ENCODE measurements at places on chromosomes 13 and 19.
A peak's percentile ranks its signal among the peaks of the same experiment; 100 is the strongest.

GRCh38 chr13:114002771-114003321 lies 29.0 kb upstream of the C13orf46 start:
- no peak for DNase-seq

- no peak for DNase-seq
Observed at GRCh38 chr13:40420160-40420740, 246.2 kb downstream of the FOXO1 start.

- DNase-seq, result no peak
Observed at GRCh38 chr13:69168436-69168835, 939.2 kb upstream of the ATXN8OS start.

DNA sequence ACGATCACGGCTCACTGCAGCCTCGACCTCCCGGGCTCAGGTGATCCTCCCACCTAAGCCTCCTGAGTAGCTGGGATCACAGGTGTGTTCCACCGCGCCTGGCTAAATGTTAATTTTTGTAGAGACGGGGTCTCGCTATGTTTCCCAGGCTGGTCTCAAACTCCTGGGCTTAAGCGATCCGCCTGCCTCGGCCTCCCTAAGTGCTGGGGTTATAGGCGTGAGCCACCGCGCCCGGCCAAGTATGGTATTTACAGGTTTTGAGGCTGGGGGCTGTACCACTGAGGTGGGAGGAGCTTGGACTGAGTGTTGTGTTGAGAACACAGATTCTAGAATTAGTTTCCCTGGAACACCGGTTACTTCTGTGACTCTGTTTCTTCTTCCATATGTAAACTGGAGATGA lies 452 bp upstream of the PPM1N start:
- no peak for DNase-seq

- no peak for DNase-seq
Observed at GRCh38 chr13:102965802-102966201, 100.4 kb downstream of the SLC10A2 start.

- no peak for DNase-seq
Observed at GRCh38 chr19:53962887-53963431, at the start of gene CACNG8. CACNG8 (plus strand) TSS chr19:53962937.

DNA sequence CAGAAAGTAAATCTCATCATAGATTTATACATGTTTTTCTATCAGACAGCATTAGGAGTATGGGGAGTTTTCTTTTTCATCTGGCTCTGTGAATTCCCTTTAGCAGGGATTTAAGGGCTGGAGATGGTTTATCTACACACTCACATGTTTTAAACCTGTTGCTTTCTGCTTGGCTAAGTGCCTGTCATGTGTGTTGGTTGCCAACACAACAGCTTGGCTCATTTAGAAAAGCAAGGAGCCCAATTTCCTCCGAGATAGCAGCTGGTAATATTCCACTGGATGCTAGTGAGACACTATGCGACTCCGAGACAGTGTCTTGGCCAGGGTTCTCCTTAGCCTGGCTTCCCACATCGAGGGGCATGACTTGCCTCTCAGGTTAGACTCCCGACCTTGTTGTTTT lies 83.3 kb downstream of the KLF5 start:
- DNase-seq, result no peak

- DNase-seq, result no peak
Observed at GRCh38 chr19:30677702-30678101, 305.5 kb downstream of the ZNF536 start.

DNA sequence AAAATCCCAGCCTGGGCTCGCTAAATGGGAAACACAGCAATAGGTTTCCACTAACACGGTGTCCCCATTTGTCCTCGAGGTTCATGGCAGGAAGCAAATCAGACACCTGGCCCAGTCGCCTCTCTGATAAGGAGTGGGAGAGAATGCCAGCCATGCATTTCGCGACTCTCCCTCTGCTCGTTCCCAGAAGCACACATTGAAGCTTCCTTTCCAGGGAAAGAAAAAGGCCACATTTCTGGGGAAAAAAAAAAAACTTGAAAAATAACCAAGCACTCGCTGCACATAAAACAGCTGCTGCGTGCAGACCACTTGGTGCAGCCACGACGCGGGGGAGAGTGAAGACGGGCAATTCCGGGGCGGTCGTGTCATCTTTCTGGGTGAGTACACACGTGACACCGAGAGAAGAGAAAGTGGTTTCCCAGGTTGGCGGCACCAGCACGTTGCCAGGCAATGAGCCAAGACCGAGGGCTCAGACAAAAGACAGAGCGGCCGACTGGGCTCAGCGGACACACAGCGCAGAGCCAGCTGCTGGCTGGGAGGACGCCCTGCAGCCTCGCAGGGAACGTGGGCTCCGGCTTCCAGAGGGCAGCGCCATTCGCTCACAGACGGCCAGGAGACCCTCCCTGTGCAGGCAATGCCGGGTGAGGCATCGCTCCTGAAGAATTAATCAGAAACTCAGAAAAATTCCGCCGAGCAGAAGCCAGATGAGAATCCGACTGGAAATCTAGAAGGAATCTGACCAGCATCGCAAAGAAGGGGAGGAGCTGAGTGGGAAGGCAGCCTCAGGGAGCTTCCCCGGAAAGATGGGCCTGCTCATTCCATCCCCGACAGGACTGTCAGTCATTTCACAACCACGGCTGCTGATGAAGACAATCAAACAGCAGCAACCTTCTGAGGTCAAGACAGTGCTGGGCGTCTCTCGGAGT lies 83.2 kb upstream of the IRS2 start:
- DNase-seq, result no peak

DNA sequence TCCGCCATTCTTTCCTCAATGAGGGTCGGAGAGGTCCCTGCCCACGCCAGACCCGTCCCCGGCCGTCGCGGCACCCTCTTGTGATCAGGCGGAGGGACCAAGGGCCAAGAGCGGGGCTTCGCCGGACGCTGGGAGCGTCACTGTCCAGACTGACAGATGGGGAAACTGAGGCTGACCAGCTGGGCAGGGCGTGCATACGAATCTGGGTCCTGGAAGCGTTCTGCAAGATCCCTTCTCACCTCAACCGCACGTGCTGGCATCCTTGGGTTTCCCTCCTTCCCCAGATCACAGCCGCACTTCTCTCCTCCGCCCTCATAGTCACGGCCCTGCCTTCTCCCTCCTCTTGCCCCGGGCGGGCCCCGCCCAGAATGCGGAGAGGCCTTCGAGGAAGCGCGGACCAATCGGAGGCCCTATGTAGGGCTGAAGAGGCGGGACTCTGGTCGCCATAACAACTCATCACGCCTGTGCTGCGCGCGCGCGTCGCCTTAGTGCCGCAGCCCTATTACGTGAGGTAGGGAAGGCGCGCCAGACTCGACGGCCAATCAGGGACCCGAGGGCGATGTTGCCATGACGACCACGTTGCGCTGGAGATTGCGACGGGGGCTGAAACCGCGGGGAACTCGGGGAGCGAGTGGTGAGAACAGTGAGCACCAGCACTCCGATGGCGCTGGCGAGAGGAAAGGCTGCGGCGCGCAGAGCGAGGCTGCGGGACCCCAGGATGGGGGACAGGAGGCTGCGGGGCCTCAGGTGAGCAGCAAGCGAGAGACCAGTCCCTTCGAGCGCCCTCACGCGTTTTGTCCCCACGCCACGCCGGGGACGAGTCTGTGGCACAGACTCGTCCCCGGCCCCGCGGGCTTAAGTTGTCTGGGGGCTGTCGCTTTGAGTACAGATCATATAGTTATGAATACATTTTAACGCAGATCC lies 5.7 kb downstream of the RNF225 start:
- DNase-seq, result peak; percentile 98

DNA sequence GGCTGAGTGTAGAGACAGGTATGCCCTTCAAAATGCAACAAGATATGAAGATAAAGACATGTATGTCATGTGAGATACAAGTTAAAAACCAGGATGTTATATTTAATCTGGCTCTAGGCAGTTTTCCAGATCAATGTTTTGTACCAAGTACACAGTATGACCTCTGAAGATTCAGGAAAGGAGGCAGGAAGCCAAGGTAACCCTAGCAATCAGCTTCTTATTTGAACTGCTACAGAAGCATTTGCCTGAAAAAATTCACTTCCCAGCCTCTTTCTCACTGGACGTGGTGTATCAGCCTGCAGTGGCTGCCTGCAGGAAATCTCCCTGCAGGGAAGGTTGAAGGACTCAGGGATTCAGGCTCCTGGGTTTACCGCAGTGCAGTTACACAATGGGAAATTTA lies 24.1 kb downstream of the OLFM4 start:
- no peak for DNase-seq

DNA sequence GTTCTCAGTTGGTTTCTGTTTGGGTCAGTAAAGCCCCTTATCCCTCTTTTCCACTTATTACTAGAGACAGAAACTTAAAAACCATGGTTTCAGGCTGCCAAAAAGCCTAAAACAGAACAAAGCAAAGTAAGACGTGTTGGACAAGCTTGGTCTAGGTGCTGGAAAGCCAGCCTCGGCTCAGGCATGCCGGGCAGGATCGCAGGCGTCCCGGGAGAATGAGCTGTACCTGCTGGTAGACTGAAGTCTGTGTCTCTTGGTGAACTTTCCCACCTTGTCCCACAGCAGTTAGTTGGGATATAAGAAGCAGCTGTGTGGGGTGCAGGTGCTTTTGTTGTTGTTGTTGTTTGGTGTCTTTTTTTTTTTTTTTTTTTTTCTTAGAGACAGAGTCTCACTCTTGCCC lies 20.8 kb downstream of the PRAM1 start:
- DNase-seq, result no peak

- no peak for DNase-seq
Observed at GRCh38 chr13:109272595-109273325, 513.6 kb downstream of the IRS2 start.

GRCh38 chr19:1854039-1854541 lies 5.8 kb upstream of the REXO1 start:
- no peak for DNase-seq

DNA sequence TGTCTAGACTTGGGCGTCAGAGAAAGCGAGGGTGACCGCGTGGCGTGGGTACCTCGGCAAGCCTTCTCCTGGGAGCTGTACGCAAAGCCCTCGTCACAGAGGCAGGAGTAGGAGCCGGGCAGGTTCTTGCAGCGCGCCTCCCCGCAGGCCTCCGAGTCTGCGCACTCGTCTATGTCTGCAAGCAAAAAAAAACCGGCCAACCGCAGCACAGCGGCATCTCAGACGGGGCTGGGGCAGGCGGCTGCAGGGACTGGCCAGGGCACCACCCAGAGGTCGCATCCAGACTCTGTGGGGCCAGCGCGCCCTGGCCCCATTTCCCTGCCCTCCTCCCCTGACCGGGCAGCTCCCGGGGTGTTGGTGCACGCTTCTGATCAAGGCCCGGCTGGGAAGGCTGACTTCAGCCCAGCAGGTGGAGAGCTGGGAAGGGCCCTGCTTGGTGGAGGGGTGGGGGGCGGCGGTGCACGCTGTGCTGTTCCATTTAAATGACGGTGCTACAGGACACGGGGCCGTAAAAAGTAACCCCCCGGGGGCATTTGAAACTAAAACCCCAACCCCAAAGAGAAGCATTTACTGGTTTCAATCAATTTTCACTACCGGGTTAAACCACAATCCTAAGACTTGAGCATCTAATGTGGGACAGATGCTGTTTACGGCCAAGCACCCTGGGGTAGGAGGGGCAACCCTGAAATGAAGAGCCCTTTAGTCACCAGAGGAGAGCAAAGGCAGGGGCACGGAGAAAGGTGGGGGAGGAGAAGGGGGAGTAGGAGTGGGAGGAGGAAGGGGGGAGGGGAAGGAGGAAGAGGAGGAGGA lies 28.2 kb downstream of the GAS6 start:
- no peak for DNase-seq

DNA sequence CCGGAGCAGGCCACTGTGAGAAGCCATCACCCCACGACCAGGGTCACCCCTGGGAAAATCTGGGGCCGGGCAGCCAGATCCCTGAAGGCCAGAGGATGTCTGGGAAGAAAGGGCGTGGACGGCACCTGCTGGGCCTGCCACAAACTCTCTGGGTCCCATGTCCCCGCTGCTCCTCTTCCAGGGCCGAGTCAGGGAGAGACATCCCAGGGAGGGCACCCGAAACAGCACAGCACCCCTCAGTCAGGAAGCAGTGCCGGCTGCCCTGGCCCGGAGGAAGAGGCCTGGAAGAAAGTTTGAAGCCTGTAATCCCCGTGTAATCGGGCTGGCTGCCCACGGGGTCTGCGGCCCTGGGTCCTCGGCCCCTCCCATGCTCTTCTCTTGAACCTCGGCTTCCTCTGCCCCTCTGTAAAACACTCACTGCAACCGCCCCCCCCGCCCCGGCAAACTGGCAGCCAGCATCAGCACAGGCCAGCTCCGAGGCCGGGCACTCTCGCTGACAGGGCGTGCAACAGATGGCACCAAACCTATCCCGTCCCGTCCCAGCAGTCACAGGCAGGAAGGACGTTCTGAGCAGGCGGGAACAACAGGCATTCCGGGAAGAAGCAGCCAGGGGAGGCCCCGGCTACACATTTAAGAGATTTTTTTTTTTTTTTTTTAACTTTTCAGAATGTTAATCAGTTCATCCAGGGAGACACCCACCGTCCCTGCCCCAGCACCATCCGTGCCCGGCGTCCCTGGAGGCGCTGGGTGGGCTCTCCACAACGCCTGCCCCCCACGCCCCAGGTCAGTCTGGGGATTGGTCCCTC lies 1.5 kb downstream of the SBNO2 start:
- no peak for DNase-seq

DNA sequence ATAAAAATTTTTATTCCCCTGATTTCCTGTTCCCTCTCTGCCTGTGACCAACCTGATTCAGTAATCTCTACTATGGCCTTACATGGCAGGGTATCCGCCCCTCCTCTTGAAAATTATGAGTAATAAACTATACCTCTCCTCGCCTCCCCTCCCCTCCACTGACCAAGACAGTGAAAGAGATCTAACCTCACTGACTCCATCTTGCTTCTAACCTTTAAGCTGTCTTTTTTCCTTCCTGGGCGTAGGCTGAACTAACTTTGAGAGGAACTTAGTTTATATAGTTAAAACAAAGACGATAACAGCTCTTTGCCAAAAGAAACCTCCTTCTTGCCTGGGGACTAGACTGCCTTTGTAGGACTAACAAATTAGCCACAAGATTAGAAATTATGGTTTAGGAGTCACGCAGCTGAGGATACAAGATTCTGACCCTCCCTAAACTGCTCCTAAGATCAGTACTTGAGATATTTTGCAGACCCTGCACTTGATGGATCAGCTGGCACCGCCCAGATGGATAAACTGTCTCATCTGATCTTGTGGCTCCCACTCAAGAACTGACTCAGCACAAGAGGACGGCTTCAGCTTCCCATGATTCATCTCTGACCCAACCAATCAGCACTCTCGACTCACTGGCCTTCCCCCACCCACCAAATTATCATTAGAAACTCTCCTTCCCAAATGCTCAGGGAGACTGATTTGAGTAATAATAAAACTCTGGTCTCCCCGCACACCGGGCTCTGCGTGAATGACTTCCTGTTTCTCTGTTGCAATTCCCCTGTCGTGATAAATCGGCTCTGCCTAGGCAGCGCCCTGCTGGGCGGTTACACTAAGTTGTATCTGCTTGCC lies 187.1 kb downstream of the TDRD3 start:
- DNase-seq, result no peak

- no peak for DNase-seq
Observed at GRCh38 chr19:23318143-23318542, 67.9 kb upstream of the ZNF724 start.

- no peak for DNase-seq
Observed at GRCh38 chr13:33194820-33195692, 90.5 kb downstream of the STARD13 start.

DNA sequence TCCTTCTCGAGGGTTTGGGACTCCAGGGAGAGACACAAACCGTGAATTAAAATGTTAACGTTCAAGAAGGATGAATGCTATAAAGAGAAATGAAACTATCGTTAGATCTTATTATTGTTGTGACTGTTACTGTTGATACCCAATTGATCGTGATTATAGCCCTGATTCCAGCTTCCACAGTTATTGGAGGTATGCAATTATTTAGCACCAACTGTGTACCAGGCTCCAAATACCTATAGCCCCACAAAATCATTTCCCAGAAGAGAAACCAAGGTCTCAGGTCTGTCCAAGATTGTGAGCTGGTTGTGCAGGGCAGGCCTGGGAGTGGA lies 30.1 kb upstream of the NFIC start:
- DNase-seq, result no peak

GRCh38 chr19:55400281-55401087 lies 7.1 kb downstream of the UBE2S start:
- no peak for DNase-seq
